CD8-positive, alpha-beta memory T cell (primary cell): ENCODE measurements at places on chromosomes 1 and 21.

GRCh38 chr1:42680921-42681683 lies 1.1 kb upstream of the YBX1 start:
- DNase-seq, result no peak

DNA sequence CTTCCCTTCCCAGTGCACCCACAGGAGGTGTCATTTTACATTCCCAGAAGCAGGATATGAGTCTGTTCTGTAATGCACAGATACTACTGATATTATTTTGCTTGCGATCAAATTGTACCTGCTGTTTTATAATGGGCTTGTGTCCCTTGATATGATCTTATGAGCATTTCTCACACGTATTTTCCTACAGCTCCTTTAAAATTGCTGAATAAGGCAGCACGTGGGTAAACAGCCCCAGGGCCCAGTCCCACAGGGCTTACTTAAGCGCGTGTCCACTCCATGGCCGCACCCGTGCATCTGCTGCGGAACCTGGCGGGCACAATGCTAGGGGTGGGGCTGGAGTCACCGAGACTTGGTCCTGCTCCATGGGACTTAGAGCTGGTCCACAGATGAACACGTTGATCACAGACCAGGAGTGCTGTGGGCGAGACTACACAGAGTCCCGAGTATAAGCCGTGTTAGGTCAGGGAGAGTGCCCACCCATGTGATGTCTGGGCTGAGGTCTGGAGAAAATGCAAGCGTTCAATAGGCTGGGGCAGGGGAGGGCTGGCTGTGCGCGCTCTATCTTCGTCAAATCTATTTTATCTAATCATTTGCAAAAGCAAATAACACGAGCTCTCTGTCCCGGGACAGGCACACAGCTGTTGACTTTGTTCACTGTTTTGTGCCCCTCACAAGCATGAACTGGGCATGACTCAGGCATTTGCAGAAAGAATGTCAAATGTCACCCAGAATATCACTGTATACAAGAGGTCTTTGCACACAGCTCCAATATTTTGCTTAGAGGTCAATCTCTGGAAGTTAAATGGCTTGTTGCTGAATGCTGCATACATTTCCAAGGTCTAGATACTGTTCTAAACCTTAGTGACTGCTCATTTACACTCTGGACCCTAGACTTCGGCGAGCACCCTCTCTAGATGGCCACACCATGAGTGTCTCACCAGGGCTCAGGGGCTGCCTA lies 119.3 kb downstream of the CRYAA start:
- no peak for DNase-seq

GRCh38 chr1:14321422-14321821 lies 277.1 kb upstream of the KAZN start:
- DNase-seq, result no peak

DNA sequence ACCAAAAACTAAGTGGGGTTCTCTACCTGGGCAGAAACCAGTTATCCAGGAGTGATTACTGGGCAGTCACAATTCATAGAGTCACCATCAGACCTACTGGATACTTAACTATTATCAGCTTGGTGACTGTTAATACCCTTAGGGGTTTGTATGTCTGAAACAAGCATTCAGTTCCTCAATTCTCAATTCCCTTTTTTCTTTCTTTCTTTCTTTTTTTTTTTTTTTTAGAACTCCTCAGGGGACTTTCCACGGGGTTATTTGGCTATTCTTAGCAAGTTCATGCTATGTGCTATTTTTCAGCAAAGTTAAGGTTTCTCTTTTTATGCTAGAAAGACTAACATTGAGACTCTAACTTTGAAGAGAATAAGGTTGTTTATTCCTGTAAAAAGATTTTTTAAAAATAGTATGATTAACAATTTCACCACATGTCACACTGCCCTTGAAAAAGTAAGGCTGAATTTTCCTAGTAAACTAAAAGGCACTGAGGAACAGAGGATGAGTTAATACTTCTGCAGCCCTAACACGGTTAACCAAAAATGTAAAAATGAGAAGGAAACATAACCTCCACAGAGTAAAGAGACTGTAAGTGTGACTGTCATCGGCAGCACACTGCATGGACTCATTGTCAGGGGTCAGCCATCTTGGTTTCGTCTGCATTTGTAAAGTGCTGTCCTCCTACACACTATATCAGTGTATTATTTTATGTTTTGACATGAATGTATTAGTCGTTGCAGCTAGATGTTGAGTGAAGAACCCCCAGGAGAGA lies 310.2 kb downstream of the NTNG1 start:
- no peak for DNase-seq

GRCh38 chr21:45393833-45394638 lies 10.9 kb upstream of the COL18A1 start:
- DNase-seq, result no peak

- DNase-seq, result no peak
These were observed 29.3 kb downstream of the ZBTB8B start for GRCh38 chr1:32494196-32494595.

DNA sequence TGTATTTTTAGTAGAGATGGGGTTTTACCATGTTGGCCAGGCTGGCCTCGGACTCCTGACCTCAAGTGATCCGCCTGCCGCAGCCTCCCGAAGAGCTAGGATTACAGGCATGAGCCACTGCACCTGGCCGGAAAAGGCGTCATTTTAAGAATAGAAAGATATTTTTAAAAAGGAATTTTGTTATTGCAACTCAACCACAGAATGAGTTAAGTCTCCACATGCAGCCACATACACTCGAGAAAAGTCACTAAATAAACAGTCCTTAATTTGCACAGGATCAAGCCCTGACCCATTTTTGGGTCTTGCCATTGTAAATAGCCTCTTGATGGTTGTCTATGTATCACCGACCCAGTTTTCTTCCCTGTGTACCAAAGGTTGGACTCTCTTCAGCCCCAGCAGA lies 85.5 kb downstream of the FBXO2 start:
- no peak for DNase-seq

- no peak for DNase-seq
These were observed 1144.6 kb upstream of the ADGRL2 start for GRCh38 chr1:80656014-80656636.

DNA sequence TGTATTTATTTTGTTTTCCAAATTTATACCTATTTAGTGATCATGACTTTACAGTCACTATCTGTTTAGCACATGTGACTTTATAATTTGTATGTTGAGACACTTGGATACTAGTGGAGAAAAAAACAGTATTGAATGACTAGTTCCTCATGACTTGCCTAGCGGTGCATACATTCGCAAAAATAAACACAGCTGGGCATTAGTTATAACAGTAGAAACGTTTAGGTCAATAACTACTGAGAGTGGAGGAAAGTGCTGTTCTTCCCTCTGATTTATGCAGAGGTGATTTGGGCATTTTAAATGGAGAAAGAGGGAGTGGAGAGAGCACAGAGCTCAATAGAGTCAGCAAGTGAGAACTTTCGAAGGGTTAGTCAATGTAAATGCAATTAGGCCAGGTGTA lies 1679.0 kb upstream of the B3GALT2 start:
- no peak for DNase-seq

- no peak for DNase-seq
These were observed 40.5 kb upstream of the HMGB4 start for GRCh38 chr1:33823401-33823800.

DNA sequence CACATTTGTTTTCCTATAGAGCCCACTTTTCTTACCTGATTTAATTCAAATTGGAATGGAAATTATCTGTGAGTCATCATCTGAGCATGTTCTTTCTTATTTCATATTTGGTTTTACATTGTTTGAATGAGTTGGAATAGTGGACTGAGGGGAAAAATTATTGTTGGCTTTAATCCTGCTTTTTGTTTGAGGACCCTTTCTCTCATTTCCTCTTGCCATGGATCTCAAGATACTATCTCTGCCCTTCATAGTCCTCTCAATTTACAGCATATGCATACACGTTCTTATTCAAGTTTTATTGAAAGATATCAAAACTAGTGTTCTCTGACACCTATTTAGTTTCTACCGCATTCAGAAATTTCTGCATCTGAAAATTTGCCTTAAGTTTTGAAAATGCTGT lies 5.1 kb downstream of the KCNK2 start:
- no peak for DNase-seq

DNA sequence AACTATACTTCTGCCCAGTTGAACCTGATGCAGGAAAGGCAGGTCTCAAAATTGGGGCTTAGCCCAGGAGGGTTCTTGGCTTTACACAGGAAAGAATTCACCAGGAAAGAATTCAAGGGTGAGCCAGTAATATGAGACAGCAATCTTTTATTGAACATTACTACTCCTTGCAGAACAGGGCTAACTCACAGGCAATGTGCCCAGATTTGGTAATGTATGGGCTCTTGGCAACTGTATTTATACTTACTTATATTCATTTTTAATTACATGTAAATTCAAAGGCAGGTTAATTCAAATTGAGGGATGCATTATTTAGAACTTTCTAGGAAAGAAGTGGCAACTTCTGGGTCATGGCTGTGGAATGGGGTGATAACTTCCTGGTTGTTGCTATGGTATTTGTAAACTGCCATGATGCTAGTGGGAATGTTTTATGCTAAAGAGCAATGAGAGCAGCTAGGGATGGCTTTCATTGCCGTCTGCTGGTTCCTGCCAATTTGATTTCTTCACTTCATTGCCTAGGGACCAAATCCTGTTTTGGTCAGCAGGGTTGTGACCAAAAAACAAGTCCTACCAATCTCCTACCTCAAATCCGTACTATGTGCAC lies 107.5 kb downstream of the CHRM3 start:
- no peak for DNase-seq

DNA sequence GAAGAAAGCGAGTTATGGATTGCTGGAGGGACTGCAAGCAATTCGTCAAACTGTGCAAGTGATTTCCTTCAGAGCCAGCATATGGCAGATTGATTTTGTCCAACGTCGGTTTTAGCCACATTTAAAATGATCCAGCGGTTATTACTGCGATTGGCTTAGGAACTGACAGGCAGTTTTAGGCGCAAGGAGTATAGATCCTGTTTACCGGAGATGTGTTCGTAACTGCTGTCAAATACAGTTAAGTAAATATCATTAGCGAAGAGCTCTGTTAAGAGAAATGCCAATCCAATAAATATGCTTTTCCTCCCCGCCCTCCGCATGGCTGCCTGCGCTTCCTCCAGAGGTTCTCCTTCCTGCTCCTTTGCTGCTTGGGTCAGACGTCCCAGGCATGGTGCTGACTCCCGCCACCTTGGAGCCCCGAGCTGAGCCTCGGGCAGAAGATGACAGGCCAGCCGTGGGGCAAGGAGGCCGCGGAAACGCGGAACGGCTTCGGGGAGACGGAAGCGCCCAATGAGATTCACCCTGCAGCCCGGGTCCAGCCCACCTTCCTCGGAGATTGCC lies 9.4 kb upstream of the BARHL2 start:
- DNase-seq, result no peak

GRCh38 chr1:33168556-33169289 lies 13.1 kb downstream of the TRIM62 start:
- DNase-seq, result no peak

GRCh38 chr1:159982280-159982679 lies 28.2 kb upstream of the SLAMF9 start:
- no peak for DNase-seq
